Heart left ventricle (tissue), 16 donors: ENCODE measurements at places on chromosomes 1 and 21. TPM values are rescaled to one million over a fixed set of nuclear protein-coding genes. Genes with fewer than 3 reads are reported as not detected.

Gene PDIK1L
- total RNA-seq, result 5.4 TPM

Gene EDARADD
- total RNA-seq, result 2.2 TPM

Gene MAN1A2
- total RNA-seq, result 17.4 TPM

Gene RAVER2
- 20.4 TPM for total RNA-seq

Gene SLAMF7
- total RNA-seq, result 5.0 TPM

GRCh38 chr1:24351918-24352627, 32.9 kb downstream of the GRHL3 start:
- H3K27me3 ChIP-seq, result no peaks in the 10 kb centered on the region
- DNase-seq, result no peak
- H3K4me1 ChIP-seq, result no peaks in the 10 kb centered on the region
- H3K36me3 ChIP-seq, result no peaks in the 10 kb centered on the region
- no peak overlapping the region for H3K27ac ChIP-seq

DNA sequence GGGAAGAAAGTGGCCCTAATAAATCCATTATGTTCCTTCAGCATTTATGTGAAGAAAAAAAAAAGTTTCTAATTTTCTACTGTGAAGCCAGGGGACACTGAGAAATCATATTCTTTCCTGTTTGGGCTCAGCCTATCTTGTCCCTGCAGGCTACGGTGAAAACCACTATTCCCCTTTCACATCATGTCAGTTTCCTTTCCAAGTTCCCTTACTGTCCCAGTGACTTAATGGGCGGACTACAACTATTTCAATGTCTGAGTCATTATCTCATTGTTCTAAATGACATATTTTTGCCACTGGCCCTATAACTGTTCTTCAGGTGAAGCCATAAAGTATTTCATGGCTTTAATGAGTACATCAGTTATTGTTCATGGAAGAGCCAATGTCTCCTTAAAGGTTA, 71.3 kb upstream of the BEND5 start:
- no peak overlapping the region for H3K4me3 ChIP-seq
- no peak overlapping the region for H3K27ac ChIP-seq
- no peaks in the 10 kb centered on the region for H3K36me3 ChIP-seq
- no peak for DNase-seq
- H3K27me3 ChIP-seq, result no peaks in the 10 kb centered on the region

- peaks cover 54% of the 10 kb centered on the region for H3K36me3 ChIP-seq
- H3K27ac ChIP-seq, result no peak overlapping the region
- H3K27me3 ChIP-seq, result no peaks in the 10 kb centered on the region
- H3K4me3 ChIP-seq, result no peak overlapping the region
- H3K4me1 ChIP-seq, result no peaks in the 10 kb centered on the region
Observed at GRCh38 chr1:84653130-84653677, 37.1 kb downstream of the SSX2IP start.

DNA sequence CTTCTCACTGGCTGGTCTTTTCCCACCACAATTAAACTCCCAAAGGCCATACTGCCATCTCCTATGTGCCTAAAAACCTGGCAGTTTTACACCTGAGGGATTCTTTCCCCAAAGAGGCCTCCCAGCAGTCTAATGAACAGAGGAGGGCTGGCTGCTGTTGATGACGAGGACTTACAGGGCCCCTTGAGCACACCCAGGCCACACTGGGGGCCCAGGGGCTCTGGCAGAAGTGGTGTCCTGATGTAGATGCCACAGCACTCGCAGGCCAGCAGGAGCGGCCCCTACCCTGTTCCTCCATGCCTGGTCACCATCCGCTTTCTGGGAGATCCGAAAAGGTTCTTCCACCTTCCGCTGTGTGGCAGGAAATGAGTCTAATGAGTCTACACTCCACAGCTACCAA, 24.2 kb downstream of the POFUT2 start:
- no peak for DNase-seq
- H3K36me3 ChIP-seq, result peaks cover 54% of the 10 kb centered on the region
- H3K4me3 ChIP-seq, result no peak overlapping the region
- no peaks in the 10 kb centered on the region for H3K27me3 ChIP-seq
- H3K27ac ChIP-seq, result no peak overlapping the region

- no peak overlapping the region for H3K27ac ChIP-seq
- H3K36me3 ChIP-seq, result no peaks in the 10 kb centered on the region
- no peak overlapping the region for H3K4me3 ChIP-seq
- H3K27me3 ChIP-seq, result no peaks in the 10 kb centered on the region
Observed at GRCh38 chr1:159786465-159786864, 5.7 kb downstream of the DUSP23 start.

GRCh38 chr1:11447903-11448302, 31.1 kb upstream of the DISP3 start:
- H3K4me1 ChIP-seq, result no peaks in the 10 kb centered on the region
- DNase-seq, result no peak
- H3K36me3 ChIP-seq, result no peaks in the 10 kb centered on the region
- H3K27ac ChIP-seq, result no peak overlapping the region
- H3K27me3 ChIP-seq, result peaks cover 21% of the 10 kb centered on the region

- no peaks in the 10 kb centered on the region for H3K27me3 ChIP-seq
- H3K27ac ChIP-seq, result no peak overlapping the region
- H3K4me1 ChIP-seq, result no peaks in the 10 kb centered on the region
- H3K4me3 ChIP-seq, result no peak overlapping the region
- DNase-seq, result no peak
Observed at GRCh38 chr1:75583282-75583681, 27.6 kb downstream of the SLC44A5 start.
